ENCODE measurements at places on chromosomes 5 and 9.

- DNase-seq, result no peak
These were observed 205.1 kb downstream of the RAB3C start for GRCh38 chr5:58787987-58788386.

DNA sequence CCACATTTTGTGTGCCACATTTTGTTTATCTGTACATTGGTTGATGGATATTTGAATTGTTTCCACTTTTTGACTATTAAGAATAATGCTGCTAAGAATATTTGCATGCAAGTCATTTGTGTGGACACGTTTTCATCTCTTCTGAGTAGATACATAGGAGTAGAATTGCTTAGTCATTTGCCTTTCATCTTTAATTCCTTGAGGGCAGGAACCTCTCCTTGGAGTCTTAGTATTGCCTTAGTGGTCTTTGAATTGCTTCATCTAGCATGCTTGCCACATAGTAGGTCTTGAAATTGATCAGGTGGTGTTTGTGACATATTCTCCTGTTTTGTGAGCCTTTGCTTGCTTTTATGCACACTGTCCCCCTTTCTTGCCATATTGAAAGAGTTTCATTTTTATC, 128.5 kb downstream of the NR3C1 start:
- DNase-seq, result no peak

DNA sequence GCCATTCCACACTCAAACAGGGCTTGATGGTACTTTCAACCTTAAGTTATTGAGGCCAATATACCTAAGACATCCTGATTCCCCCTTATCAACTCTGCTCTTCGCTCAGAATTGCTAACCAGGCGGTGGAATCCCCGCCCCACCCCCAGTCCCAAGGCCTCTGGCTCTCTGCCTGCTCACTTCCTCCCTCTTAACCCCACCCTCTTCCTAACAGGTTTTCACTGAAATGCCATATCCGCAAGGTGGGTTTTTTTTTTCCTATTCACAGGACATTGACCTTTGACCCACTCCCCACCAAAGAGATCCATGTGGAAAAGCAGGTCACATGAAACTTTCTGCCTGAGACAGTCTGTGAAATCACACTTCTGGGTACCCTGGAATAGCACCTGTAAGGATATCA, 66.6 kb upstream of the IFNK start:
- DNase-seq, result no peak

DNA sequence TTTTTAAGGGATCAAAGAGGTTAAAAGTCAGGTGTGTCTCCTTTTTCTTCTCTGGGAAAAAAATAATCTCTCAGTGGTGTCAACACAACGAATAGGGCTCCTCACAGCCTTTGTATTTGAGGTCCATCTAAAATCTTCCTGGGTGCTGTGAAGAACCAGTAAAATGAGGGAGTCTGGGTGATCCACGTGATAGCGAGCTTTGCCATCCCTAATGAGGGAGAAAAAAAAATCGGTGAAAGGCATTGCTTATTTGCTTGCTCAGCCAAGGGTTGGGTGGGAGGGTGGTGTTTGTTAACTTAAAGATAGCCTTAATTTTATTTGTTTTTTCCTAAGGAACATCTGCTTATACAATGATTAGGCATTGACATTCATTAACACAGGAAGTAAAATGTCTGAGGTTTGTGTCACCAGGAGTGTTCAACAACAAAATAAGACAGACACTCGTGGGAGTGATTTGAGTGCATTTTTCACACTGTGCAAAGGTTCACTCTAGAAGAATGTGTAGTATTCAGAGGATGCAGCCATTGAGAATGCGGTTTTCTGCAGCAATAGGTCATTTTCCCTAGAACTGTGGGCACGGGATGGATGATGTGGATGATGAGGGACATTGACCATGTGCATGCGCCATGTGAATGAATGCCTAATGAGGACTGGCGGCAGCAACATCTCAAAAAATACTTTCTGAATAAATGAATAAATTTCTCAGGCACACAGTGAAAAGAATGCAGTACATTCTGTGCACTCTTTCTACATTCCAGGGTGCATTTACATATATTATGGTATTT, 369.5 kb downstream of the NTRK2 start:
- no peak for DNase-seq

DNA sequence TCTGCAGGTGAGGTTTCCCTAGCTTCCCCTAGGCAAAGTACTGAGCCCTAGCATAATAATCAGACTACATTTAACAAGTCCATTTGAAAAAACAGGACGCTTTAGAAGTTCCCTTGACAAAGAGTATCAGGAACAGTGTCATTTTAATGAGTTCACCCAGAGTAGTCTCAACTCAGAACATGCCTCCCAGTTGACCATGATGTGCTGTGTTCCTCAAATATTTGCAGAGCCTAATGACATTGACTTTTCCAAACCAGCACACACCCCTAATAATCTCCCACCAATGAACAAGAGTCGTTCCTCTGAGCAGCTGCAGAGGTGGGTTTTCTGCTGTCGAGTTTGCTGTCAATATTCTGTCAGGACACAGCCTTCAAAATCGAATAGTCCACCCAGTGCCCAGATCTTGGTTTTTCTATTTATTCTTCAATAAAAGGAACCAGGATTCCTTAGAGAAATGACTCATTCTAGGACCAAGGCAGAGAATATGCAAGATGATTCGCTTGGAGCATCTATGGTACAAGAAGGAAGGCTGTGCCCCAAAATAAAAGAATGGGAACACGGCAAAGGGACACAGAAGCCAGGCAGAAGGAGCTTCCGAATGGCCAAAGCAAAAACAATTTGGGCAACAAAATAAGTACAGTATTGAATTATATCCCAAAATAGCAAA, 57.6 kb downstream of the OTULIN start:
- peak; percentile 16 for DNase-seq

DNA sequence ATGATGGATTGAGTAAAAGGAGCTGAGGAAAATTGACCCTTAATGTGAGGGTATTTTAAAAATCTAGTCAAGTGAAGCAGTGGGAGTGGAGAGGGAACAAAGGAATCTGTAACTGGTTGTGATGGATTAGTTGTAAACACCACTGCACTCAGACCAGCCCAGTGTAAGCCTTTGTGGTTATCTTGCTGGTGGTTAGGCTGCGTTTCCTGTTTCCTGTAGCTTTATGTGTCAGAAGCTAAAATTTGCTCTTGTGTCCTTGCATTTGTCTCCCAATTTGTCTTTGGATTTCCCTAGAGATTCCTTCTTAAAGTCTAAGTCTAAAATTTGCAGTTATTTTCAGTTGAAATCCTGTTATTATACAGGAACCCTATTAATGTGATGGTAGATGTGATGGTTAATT, 6.3 kb downstream of the IFNA21 start:
- peak; percentile 25 for DNase-seq

DNA sequence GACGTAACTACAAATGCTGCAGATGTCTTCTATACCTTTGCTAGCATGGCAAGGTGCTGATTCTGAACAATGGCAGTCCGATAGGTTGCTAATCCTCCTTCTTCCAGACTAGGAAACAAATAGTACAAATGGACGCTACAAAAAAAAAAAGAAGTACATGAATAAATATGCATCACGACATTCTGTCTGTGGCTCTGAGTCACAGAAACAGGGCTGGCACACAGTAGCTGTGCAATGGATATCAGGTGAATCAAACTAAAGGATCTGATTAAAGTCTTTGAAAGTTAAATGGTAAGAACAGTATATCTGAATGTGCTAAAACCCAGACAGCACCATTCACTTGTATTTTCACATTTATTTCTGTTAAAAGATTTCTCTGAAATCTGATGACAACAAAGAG, 96.2 kb downstream of the DROSHA start:
- no peak for DNase-seq

GRCh38 chr5:164475339-164475977, 970.0 kb downstream of the MAT2B start:
- peak; percentile 37 for DNase-seq

DNA sequence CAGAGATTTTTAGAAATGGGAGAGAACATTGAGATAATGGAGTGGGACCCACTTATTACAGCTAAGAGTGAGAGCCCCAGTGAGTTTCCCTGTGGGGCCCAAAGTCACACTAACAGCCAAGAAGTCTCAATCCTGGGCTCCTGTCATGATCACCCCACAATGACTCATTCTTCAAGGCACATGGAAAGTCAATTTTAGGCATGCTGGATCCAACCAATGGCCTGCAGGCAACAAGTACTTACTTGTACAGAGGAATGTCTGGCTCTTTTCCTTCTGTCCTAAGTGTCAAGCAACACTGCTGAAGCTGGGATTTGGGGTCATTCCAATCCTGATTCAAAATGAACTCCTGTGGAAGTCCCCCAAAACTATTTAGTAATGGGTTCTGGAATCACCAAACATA, 123.1 kb downstream of the DROSHA start:
- peak; percentile 91 for DNase-seq

- no peak for DNase-seq
These were observed 46.2 kb upstream of the RNF20 start for GRCh38 chr9:101487443-101487840.

- DNase-seq, result no peak
These were observed 97.5 kb upstream of the ARAP3 start for GRCh38 chr5:141779503-141779973.

- DNase-seq, result no peak
These were observed 380.2 kb upstream of the ZNF462 start for GRCh38 chr9:106482733-106483132.

DNA sequence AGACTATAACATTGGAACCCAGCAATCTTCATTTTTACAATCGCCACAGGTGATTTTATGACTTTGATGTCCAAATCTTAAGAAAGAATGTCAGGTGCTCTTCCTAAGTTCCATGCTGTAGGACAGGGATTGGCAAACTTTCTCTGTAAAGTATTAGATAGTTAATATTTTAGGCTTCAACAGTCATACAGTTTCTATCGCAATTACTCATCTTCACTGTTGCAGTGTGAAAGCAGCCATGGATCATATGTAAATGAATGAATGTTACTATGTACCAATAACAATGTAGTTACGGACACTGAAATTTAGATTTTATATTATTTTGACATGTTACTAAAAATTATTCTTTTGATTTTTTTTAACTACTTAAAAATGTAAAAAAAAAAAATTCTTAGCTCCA, 169.7 kb downstream of the DTWD2 start:
- DNase-seq, result no peak
